Neural crest cell (in vitro differentiated cells): ENCODE measurements at places on chromosomes 7 and 10. TPM values are rescaled to one million over a fixed set of nuclear protein-coding genes. Genes with fewer than 3 reads are reported as not detected.

The GPR15LG gene
- not detected in 2 replicates for total RNA-seq

The LDB1 gene
- 122 and 127 TPM in 2 replicates for total RNA-seq

The HHEX gene
- total RNA-seq: not detected in 2 replicates

The FRMPD2 gene
- total RNA-seq: 0.26 TPM in 1 of 2 replicates, not detected in the other

The TMEM140 gene
- 0.12 TPM in 1 of 2 replicates, not detected in the other for total RNA-seq

The JAZF1 gene
- 3.1 and 3.6 TPM in 2 replicates for total RNA-seq

The IGFBP3 gene
- total RNA-seq: 35.2 and 40.2 TPM in 2 replicates

The ARMH3 gene
- total RNA-seq: 24.4 TPM in 2 replicates

The MINDY4 gene
- total RNA-seq: 8.6 and 9.2 TPM in 2 replicates

The VAX1 gene
- total RNA-seq: 0.16 and 0.23 TPM in 2 replicates

The CHST3 gene
- 24.5 and 25.8 TPM in 2 replicates for total RNA-seq
